ENCODE measurements at places on chromosomes 5 and 9.

DNA sequence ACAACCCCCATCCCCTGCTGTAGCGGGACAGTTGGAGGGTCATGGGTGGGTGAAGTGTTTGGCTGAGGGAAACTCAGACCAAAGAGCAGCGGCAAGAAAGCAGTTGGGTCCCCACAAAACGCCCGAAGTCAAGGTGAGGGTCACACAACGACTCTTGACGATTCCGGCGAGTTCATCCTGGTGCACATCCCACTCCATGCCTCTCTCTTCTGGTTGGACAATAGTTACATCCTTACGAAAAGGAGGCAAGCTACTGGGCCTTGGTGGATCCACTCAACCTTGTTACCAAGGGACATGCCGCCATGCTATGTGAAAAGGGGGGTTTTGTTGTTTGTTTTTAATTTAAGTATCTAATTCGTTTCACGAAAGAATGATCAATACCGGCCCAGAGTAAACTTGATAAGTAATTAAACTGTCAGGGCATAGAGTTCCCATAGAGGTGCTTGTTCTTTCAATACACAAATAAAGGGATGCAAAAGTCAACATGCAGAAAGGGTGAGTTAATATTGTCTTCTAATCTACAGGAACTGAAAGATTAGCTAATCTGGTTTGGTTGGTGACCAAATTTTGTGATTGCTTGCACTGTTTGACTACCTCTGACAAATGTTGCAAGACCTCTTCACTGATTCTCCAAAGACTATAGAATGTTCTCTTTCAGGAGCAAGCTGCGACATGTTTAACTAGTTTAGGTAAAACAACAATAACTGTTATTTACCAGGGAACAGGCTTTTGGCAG lies 732 bp upstream of the SMIM15 start:
- no peak for DNase-seq

- no peak for DNase-seq
Observed at GRCh38 chr9:136698635-136699246, 11.5 kb upstream of the AGPAT2 start.

GRCh38 chr5:39665328-39665727 lies 240.5 kb upstream of the DAB2 start:
- no peak for DNase-seq

DNA sequence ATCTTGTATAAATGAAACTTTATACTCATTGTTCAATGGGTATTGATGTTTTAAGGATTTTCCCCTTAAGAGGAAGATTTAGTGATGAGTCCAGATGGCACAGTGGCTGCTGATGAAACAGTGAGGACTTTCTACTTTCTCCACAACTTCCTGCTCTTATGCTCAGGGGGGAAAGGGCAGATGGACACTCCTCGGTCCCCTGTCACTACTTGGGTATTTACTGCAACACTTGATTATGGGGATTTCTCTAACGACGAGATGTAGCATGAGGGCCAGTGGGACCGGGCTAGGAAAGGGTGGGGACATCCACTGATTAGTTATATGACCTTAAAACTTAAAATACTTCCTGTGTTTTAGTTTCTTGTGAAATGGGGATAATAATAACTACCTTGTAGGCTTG lies 146.1 kb upstream of the HMHB1 start:
- DNase-seq, result no peak

GRCh38 chr9:7185612-7186011 lies 427.8 kb downstream of the KDM4C start:
- no peak for DNase-seq

DNA sequence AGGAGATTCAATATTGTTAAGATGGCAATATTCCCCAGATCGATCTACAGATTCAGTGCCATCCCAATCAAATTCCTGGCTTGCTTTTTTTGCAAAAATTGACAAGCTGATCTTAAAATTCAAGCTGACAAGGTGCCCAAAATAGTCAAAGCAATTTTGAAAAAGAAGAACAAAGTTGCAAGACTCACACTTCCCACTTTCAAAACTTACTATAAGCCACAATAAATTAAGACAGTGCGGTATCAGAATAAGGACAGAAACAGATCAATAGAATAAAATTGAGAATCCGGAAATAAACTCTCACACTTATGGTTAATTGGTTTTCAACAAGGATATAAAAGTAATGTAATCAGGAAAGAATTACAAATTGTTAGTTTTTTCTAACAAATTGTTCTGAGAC lies 97.1 kb downstream of the NRG2 start:
- no peak for DNase-seq

DNA sequence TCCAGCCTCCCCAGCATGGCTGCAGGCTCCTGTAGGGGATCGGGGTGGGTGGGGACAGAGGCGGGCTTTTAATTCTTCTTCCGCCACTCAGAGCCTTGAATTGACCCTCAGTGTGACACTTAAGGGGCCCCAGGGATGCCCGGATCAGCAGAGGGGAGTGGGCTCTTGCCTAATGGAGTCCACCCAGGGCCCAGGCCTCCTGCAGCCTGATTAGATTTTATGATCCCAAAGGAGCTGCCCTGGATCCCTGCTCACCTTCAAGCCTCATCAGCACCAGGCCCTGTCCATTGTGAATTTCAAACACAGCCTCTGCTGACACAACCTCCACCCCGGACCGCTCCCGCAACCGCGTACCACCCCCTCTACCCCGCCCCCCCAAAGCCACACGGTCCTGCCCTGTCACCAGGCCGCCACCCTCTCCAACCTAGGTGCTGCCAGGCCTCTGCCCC lies 214.1 kb upstream of the IER5L start:
- DNase-seq, result no peak

- no peak for DNase-seq
Observed at GRCh38 chr9:1997646-1998045, 17.5 kb upstream of the SMARCA2 start.

DNA sequence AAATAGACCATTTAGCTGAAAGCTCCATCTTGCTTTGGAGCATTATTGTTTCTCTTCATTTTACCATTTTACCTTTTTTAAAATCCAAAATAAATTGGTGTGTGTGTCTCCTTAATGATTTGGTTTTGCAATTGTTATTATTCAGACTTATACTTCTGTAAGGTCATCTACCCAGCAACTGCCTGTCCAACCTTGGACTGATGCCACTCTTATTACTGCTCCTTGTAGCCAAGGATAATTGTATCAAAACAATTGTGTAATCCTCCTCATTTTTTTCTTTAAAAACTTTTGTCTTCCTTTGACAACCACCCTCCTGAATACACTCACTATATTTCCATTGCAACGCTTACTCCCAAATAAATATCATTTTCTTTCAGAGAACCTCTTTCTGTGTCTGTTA lies 30.3 kb upstream of the HMGCR start:
- DNase-seq, result no peak

DNA sequence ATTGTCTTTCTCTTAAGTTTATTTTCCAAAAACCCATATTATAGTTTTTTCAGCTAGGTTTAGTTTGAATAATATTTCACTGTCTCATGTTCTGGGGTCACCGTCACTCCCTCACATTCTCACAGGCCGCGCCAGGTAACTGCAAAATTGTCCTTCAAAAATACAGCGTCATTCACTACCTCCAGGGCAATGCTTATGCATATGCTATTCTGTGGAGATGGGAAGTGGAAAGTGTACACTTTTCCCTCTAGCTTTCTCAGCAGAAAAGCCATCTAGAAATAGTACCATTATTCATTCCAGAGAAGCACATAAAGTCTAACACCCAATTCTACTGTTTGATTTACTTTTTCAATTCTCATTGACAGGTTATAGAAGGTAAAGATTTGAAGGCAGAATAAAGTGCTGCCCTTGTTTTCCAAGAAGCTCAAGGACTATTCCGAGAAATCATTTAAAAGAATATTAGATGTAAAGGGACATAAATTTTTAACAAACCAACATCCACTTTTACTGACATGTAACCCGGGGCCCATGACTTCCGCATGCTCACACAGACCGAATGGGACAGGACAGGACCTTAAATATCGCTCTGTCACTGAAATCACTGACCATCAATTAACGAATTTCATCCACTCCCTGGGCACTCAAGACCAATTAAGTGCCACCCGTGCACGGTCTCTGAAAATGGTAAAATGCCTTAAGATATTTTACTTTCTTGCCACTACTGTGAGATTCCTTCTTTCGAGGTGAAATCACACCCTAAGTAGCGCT lies 720 bp downstream of the NUDT12 start:
- DNase-seq, result no peak

All from amniotic stem cell (primary cell).